LHCN-M2 (cell line): ENCODE measurements at places on chromosomes 16 and 17. TPM values are rescaled to one million over a fixed set of nuclear protein-coding genes. Genes with fewer than 3 reads are reported as not detected.
A peak's percentile ranks its signal among the peaks of the same experiment; 100 is the strongest.

The KCNJ18 gene
- not detected in 2 replicates for total RNA-seq

The WDR90 gene
- total RNA-seq, result 23.4 and 29.1 TPM in 2 replicates

The MT1G gene
- 1.9 TPM in 1 of 2 replicates, not detected in the other for total RNA-seq

The DNAJA2 gene
- 65.7 and 70.4 TPM in 2 replicates for total RNA-seq

The PRSS22 gene
- total RNA-seq, result not detected in 2 replicates

The ZNF205 gene
- total RNA-seq, result 17.0 and 19.2 TPM in 2 replicates

The OR2C1 gene
- total RNA-seq, result 0.17 TPM in 1 of 2 replicates, not detected in the other

The RPRML gene
- total RNA-seq, result not detected in 2 replicates

The SLC12A3 gene
- total RNA-seq, result 0.11 TPM in 1 of 2 replicates, not detected in the other

The RNF227 gene
- total RNA-seq, result 6.9 and 14.2 TPM in 2 replicates

The SAMD14 gene
- total RNA-seq, result 1.1 and 1.6 TPM in 2 replicates

DNA sequence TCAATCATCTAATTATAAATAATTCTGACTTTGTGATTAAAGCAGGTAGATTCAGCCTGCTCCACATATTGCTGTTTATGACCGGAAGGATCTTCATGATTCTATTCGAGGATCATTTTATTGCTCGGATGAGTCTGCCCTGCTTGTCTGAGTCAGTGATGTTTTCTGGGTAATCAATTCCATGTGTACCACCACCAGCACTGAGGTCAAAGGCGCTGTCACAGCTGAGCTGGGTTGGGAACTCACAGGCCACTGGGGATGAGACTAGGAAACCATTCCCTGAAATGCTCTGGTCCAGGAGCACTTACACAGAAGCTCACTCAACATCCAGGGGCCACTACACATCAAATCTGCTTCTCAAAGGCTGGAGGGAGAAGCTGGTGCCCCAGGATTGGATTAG is 30.4 kb upstream of the ERN1 start:
- no peak for DNase-seq

DNA sequence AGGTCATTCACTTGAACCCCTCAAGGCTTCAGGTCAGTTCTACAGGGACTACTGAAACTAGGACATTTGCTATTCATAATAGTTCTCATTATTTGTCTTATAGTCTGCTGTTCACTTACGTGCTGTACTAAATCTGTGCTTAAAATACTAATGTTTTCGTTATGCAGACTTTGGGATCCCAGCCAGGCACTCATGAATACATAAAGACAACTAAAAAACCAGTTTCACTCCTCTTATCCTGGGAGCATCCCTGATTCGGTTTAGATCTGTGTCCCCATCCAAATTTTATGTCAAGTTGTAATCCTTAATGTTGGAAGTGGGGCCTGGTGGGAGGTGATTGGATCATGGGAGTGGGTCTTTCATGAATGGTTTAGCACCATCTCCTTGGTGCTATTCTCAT is 1291.8 kb downstream of the CDH11 start:
- DNase-seq, result no peak

- DNase-seq, result peak; percentile 50
Observed at GRCh38 chr17:75273977-75274708, 3.1 kb upstream of the MIF4GD start.

- DNase-seq, result peak; percentile 51
Observed at GRCh38 chr17:18960803-18961511, 9.0 kb downstream of the SLC5A10 start.

- DNase-seq, result no peak
Observed at GRCh38 chr17:50660887-50661345, 26.2 kb downstream of the ABCC3 start.

DNA sequence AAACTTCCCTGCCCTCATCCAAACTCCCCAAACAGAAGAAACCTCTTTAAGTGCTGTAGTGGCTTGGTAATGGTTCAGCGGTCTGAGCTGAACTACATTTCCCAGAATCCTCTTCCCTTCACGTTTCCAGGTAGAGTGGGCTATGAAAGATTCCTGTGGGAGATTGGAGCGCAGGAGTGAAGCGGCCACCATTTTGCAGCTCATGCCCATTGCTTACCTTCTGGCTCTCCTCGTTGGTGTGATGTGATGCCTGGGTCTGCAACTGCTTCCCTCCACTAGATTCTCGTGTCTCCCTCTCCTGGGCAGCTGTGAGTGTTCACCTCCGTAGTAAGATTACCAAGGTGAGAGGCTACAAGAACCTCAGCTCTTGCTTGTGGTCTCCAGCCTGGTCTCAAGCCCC is 82.1 kb downstream of the GPR139 start:
- no peak for DNase-seq

- DNase-seq, result no peak
Observed at GRCh38 chr17:70527364-70527888, 358.1 kb downstream of the KCNJ2 start.

- peak; percentile 11 for DNase-seq
Observed at GRCh38 chr16:12097523-12098428, 121.2 kb downstream of the SNX29 start.

DNA sequence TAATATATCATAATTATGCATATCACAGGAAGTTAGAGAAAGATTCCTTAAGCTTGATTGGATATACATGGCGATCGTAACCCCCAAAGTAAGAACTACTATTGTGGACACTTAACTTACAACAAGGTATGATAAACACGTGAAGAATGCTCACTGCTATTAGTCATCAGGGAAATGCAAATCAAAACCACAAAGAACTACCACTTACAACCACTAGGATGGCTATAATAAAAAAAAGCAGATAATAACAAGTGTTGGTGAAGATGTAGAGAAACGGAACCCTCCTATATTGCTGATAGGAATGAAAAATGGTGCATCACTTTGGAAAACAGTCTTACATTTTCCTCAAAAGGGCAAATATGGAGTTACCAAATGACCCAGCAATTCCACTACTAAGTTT is 265.9 kb downstream of the SLC39A11 start:
- DNase-seq, result peak; percentile 22

- no peak for DNase-seq
Observed at GRCh38 chr16:49638673-49639610, 217.0 kb downstream of the ZNF423 start.

GRCh38 chr17:17411692-17412091 is 65.1 kb upstream of the MED9 start:
- DNase-seq, result no peak

- no peak for DNase-seq
Observed at GRCh38 chr17:4488989-4489595, 9.6 kb upstream of the SPNS2 start.

DNA sequence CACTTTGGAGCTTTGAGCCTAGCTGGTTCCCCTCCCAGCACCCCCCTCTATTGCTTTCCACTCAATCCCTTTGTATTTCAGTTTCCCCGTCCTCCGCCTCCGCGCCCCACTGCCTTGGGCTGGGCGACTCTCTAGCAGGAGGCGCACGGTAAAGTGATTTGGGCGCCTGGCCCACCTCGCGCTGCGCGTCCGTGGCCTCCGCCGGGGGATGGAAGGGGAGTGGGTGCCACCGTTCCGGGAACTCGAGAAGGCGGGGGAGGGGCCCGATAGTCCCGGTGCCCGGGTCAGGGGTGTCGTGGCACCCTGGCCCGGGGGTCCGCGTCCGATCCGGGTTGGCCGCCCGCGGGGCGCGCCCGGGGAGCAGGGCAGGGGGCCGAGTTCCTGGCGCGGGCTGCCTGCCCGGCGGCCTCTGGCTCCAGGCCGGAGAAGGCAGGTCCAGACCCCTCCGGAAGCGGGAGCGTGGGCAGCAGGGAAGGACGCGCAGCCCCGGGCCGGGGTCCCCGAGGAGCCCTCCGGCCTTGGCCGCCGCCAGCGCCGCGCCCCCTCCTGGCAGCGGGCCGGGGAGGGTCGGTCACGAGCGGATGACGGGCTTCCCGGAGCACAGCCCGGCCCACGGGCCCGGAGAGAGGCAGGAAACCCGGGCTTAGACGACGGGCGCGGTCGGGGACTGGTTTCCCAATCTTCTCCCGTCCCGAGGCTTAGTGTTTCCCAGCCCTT is 15.8 kb downstream of the MEOX1 start:
- DNase-seq, result no peak

DNA sequence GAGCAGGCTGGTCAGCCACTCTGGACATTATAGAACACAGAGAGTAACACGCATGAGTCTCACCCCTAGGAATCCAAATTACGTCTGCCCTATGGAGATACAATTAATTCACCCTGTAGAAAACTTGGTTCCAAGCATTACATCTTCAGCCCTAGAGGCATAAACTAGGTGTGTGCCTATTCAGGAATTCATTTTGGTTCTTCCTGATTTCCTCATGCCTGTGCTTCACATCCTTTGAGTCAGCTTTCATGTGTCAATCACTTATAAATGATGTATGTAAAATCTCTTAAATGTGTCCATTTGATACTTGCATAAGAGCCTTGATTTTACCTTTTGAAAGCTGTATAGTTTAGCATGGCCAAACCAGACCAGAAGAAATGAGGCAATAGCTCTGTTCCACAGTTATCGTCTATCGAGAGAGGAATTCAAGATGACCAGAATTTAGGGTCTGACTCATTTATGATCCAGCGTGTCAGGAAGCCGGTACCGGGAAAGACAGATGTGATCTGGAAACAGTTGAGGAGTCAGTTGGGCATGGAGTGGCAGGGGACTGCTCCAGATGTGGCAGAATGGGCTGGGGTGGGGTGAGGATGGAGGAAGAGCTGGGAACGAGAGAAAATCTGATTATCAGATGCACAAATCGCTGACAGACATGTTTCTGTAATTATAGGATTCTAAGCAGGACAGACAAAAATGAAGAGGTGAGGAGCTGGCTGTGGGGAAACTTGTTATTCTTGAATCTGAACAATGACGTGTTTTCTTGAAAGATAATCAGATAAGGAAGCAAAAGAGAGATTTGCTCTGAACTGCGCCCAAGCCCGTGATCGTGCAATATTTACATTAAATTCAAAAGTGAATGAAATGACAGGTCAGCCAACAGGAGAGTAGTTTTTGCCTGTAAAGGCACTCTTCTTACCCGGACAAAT is 76.7 kb downstream of the C16orf95 start:
- peak; percentile 32 for DNase-seq

DNA sequence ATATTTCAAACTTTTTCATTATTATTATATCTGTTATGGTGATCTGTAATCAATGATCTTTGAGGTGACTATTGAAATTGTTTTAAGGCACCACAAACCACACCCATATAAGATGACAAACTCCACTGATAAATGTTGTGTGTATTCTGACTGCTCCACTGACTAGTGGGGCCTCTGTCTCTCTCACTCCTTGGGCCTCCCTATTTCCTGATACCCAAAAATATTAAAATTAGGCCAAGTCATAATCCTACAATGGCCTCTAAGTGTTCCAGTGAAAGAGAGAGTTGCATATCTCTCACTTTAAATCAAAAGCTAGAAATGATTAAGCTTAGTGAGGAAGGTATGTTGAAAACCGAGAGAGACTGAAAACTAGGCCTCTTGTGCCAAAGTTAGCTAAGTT is 23.4 kb downstream of the CYLD start:
- DNase-seq, result no peak

DNA sequence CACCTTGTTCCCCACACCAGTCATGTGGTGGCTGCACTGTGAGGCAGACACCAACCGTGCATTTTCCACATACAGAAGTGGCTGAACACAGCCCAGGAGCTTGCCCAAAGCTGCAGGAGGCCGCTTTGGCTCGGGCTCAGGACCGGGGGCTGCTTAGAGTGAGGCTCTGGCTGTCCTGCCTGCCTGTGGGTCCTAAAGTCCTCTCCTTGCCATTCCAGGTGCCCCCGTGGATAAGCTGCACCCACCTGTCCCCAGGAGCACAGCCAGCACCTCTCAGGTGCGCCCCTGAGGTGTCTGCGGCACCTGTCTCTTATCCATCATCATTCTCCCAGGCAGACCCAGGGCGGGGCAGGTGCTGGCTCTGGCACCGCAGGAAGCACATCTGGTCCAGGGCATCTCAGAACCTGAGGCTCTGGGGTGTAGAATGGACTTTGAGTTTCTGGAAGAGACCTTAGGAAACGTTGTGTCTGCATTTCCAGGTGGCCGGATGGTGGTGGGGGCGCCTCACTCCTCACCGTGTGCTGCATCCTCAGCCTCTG is 180.5 kb upstream of the ZNF469 start:
- no peak for DNase-seq

GRCh38 chr17:80169784-80170500 is at the start of gene CARD14:
CARD14 (plus strand) TSS chr17:80170030; CDS start chr17:80181439, 11,409 bp downstream.
- DNase-seq, result no peak

DNA sequence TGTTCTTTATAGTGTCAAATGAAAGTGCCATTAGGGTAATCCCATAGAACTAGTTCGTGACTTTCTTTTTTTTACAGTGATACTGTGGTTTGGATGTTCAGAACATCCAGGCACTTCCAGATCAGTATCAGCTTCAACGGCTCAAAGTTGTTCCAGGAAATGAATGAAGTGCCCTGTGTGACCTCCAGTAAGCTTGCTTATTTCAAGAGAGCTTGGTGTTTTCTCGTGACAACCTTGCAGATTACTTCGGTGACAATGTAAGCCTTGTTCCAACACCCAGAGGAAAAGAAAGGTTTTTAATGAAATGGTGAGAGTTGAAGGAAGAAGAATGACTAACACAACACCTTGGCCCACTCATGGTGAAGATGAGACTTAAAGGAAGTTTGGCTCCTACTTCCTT is 16.0 kb upstream of the KCNJ16 start:
- no peak for DNase-seq

GRCh38 chr17:40953881-40954280 is 12.9 kb downstream of the KRT39 start:
- peak; percentile 61 for DNase-seq

GRCh38 chr16:72985995-72986394 is 61.9 kb downstream of the ZFHX3 start:
- DNase-seq, result peak; percentile 80

DNA sequence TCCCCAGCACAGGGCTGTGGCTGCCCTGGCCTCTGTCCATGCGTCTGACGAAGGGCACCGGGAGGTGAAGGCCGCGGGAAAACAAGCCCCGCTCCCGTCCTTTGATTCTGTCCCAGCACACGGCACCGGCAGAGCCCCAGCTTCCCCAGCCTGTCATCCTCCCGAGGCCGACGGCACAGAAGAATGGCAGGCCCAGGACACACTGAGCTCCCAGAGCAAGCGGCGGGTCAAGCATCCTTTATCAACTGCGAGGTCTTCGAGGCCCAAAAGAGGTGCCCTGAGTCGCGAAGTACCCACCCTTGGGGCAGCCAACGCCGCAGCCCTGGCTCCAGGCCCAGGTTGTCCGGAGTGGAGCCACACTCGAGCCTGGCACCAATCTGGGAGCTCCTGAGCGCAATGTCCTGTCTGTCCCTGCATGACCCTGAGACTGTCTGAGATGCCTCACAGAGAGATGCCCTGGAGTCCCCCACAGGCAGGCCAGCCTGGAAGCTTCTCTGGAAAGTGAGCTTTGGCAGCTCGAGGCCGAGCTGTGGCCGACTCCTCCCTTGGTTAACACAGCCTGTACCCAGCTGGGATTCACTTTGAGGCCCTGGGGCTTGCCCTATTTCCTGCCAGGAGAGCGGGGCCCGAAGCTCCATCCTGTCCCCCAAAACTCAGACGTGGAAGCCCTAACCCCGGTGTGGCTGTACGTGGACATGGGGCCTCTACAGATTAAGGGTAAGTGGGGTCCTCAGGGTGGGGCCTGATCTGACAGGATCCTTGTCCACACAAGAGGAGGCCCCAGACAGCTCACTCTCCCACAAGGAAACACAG is 23.3 kb downstream of the SLC7A5 start:
- no peak for DNase-seq
